Activated T-cell treated with anti-CD3 and anti-CD28 coated beads, Interleukin-2, amount 50 U/mL, for 48 hours (primary cell): ENCODE measurements at places on chromosomes 7 and 10.

GRCh38 chr10:51770709-51771108, 71.3 kb upstream of the CSTF2T start:
- no peak for DNase-seq

DNA sequence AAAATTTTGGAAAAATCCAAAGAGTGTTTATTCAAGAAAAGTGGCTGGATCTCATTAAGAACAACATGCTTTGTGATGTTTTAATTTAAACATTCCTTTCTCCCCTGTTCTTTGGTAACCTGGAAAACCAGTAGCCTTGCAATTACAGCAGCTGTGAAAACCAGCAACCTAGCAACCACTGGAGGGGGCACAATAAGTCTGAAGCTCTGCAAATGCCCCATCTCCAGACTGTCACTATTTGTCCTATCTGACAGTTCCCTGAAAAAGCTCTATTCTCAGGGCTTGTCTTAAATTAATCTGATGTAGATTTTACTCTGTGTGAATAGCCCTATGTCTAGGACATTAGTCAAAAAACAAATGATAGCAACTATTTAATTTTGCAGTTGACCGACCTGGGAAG, 137.6 kb upstream of the THSD7A start:
- no peak for DNase-seq

GRCh38 chr10:100531761-100532160, 2.1 kb upstream of the NDUFB8 start:
- no peak for DNase-seq

- no peak for DNase-seq
Measured at GRCh38 chr10:7887174-7887816, 69.0 kb downstream of the TAF3 start.

DNA sequence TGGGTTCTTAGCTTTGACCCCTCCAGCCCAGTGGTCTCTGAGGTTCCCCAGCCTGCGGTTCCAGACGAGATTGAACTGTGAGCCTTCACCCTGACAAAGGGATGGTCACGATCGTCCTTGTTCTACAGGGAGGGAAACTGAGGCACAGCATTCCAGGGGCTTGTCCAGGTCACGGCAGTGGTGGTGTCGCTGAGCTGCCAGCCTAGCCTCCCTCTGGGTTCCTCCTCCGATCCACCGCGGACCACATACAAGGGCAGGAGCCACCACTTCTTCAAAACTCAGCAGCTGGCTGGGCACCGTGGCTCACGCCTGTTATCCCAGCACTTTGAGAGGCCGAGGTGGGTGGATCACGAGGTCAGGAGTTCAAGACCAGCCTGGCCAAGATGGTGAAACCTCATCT, 35.8 kb downstream of the ELFN1 start:
- no peak for DNase-seq

GRCh38 chr7:94633687-94634086, 22.2 kb downstream of the SGCE start:
- DNase-seq: no peak
